Adrenal gland (tissue), 19 donors: ENCODE measurements at places on chromosomes 7 and 10. TPM values are rescaled to one million over a fixed set of nuclear protein-coding genes. Genes with fewer than 3 reads are reported as not detected.

DNA sequence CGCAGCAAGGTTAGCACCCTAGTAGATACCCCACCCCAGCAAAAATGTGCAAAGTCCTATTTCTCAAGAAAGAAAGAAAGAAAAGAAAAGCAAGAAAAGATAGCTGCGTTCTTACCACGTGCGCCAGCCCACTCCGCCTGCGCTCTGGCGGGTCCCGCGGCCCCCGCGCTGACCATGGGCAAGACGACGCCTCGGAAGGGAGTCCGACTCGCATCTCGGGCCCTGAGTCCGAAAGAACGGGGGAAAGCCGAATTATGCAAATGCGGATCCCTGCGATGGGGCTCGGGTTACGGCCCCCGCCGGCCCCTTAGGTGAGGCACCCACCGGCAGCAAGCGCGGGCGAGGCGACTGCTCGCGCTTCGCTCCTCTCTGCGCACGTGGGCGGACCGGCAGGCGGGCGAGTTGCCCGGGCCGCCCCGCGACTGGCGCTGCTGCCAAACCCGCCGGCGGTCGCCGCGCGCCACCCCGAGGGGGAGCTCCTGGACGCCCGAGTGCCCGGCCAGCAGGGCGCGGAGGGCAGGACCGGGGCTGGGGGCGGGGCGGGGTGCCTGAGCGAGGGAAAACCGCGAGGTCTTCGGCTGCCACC lies 2.4 kb upstream of the EGR2 start:
- H3K4me1 ChIP-seq, result peaks cover 31% of the 10 kb centered on the region
- H3K36me3 ChIP-seq, result no peaks in the 10 kb centered on the region
- peak; percentile 35 for DNase-seq
- no peak overlapping the region for H3K4me3 ChIP-seq

DNA sequence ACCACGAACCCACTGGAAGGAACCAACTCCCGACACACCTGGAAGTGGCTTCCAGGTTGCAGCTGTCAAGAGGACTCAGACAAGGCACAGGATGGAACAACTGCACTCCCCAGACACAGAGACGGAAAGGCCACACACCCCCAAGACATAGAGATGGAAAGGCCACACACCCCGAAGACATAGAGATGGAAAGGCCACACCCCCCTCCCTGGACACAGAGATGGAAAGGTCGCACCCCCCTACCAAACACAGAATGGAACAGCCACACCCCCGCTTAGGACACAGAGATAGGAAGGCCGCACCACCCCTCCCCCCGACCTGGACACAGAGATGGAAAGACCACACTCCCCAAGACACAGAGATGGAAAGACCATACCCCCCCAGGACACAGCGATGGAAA lies 7.6 kb downstream of the ZNF511 start:
- H3K4me3 ChIP-seq, result no peak overlapping the region
- no peak overlapping the region for H3K27ac ChIP-seq
- peaks cover 12% of the 10 kb centered on the region for H3K36me3 ChIP-seq
- no peak for DNase-seq

GRCh38 chr7:121046893-121047468 lies 58.5 kb downstream of the CPED1 start:
- no peak overlapping the region for H3K27ac ChIP-seq
- H3K36me3 ChIP-seq, result no peaks in the 10 kb centered on the region
- peaks cover 6% of the 10 kb centered on the region for H3K4me1 ChIP-seq
- H3K4me3 ChIP-seq, result no peak overlapping the region
- no peak for DNase-seq
- H3K27me3 ChIP-seq, result no peaks in the 10 kb centered on the region

GRCh38 chr10:104819731-104820130 lies 178.6 kb downstream of the SORCS3 start:
- no peak overlapping the region for H3K4me3 ChIP-seq
- no peak for DNase-seq

Gene ZNF503
- total RNA-seq, result 89.2 TPM

Gene PILRB
- 56.1 TPM for total RNA-seq
